ENCODE measurements at places on chromosomes 7 and 10.

- no peak for DNase-seq
These were observed 109.0 kb downstream of the ST7 start for GRCh38 chr7:117062300-117062699.

- no peak for DNase-seq
These were observed 19.7 kb downstream of the GPRIN2 start for GRCh38 chr10:46536781-46537180.

DNA sequence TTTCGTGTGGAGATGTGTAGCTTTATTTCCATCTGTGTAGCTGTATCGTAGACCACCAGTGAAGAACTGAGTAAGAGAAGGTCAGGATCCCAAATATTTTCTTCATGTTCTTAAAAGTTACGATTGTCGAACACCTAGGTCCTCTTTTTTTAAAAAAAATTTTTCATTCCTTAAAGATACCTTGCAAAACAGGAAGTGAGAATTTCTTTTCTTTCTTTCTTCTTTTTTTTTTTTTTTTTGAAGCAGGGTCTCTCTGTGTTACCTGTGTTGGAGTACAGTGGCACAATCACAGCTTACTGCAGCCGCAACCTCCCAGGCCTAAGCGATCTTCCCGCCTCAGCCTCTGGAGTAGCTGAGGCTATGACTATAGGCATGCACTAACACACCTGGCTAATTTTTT is 60.8 kb downstream of the PHTF2 start:
- DNase-seq: no peak

DNA sequence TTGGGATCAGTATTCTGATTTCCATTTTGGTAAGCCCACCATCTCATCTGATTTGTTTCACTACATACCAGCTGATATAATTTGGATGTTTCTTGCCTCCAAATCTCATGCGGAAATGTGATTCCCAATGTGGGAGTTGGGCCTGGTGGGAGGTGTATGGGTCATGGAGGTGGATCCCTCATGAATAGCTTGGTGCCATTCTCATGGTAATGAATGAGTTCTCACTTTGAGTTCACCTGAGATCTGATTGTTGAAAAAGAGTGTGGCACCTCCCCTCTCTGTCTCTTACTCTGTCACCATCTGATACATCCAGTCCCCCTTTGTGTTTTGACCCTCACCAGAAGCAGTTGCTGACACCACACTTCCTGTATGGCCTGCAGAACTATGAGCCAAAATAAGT is 347.3 kb downstream of the ARL4A start:
- DNase-seq: no peak

GRCh38 chr7:158748335-158748734 is 43.7 kb upstream of the NCAPG2 start:
- no peak for DNase-seq

GRCh38 chr7:158289761-158290523 is 297.7 kb downstream of the PTPRN2 start:
- no peak for DNase-seq

- DNase-seq: no peak
These were observed 16.0 kb downstream of the PPP1R9A start for GRCh38 chr7:94923412-94923811.

- no peak for DNase-seq
These were observed 28.4 kb upstream of the ITGA8 start for GRCh38 chr10:15748126-15748525.

GRCh38 chr7:87853237-87853864 is 22.8 kb downstream of the SLC25A40 start:
- peak; percentile 9 for DNase-seq

DNA sequence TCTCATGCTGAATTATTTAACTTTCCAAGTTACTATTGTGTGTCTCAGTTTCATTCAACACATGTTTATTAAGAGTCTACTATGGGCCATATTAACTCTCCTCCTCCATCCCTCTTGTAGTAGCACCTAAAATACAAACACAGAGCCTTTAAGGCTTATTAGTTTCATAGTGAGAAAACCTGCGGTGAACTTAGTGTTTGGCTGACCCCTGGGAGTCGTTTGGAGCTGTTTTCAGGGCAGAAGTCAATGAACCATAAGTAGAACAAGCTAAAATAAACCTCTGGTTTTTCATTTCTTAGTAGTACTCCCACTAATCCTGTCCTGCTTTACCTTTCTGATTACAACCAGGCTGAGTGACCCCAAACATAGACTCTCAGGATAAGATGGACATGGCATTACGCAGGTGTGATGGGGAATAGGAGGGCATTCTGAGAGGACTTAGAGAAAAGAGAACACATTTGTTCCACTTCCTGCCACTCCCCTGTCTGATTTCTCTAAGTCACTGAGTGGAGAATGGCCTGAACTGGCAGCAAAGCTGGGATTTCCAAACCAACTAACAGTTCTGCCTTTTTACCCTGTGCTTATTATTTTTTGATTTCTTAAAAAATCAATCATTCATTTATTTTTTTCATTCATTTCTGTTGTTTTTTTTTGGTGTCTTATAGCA is 74.5 kb downstream of the LRMDA start:
- DNase-seq: no peak

DNA sequence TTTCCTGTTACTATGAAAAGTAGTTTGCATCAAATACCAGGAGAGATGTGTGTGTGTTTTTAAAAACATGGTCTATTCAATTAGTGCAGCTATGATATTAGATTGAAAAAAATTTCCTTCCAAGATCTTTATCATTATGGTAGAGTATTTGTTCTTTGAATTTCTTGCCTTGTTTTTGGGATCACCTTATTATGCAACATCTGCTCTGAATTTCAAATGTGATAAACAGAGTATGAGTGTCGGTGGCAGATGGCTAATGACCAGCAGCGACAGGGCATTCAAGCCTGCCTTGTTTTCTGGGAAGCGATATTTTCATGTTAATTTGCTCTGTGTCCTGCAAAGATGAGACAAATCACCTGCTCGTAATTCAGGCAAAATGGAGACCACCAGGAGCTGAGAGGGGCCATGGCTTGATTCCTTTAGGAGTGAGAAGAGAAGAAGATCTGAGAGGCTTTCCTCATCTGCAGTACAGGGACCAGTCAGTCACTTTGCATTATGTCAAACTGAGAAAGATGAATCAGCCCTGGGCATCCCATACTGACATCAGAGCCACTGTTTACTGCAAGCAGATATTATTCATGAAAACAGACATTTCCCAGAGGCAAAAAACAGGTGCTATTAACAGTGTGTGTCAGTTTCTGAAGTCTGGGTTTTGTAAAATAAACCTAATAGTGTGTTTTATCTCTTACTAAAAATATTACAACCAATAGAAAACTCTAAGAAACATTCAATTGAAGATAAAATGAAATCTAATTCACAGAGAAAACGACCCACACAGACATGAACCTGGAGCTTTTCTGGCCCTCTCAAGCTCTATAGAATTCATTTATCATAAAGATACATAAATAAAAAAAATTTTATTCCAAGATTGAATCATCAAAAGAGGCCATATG is 67.6 kb downstream of the CDK6 start:
- no peak for DNase-seq

GRCh38 chr7:155785536-155785935 is 26.7 kb downstream of the SHH start:
- peak; percentile 30 for DNase-seq

DNA sequence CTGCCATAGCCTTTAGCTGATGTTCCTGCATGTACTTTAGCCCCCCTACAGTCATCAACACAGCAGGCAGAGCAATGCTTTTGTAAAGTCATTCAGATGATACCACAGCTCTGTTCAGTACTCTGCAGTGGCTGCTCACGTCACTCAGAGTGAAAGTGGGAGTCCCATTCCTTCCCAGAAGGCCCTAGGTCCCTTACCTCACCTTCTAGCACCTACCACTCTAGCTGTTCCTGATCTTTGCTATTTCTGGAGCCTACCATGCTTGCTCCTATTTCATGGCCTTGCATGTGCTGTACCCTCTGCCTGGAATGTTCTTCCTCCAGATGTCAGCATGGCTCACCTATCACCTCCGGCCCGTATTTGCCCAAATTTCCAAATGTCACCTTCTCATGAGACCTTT is 94.4 kb upstream of the PRR15 start:
- DNase-seq: no peak

DNA sequence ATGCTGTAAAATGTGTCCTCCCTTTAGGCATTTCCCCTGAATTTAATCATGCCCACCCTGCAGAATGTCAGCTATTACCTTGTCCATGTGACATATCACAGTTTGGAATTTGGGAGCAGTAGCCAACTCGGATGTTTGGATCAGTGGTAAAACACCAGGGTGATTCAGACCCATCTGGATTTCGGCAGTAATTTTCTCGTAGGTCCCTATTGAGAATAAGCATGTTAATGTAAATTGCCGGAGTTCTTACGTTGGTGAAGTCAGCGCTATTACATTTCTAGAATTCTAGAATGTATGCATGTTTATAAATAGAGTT is 44.1 kb downstream of the HGF start:
- peak; percentile 86 for DNase-seq

DNA sequence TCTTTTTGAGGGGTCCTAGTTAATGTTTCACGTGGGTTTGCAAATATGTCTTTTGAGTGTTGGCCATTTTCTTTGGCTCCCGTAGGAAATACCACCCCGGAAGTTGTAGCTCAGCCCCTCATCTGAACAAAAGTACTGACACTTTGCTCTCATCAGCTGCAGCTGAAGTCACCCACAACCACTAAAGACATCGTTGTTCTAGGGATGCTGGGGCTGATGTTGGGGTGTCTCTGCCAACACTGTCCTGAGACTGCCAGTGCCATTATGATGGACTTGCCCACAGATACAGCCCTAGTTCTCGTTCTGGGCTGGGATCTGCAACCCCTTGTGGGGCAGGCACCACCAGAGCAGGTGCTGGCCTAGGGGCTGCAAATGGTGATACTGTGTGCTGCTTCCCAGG is 82.6 kb upstream of the ARHGAP21 start:
- DNase-seq: no peak

DNA sequence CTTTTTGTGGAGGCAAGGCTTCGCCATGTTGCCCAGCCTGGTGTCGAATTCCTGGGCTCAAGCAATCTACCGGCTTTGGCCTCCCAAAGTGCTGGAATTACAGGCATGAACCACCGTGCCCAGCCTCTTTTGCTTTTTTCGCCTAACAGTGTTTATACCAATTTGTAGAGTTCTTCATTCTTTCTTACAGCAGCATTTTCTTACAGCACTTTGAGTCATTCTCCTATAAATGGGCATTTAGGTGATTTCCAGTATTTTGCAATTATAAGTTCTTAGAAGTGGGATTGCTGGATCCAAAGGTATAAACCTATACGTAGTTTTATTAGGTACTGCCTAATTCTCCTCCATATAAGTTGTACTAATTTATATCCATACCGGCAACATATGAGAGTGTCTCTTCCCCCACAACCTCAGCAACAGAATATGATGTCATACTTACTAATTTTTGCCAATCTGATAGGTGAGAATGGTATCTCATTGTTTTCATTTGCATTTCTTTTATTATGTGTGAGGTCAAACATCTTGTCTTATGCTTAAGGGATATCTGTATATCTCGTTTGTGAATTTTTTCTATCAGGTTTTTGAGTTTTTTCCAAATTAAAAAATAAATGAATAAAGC is 39.1 kb downstream of the SUFU start:
- peak; percentile 10 for DNase-seq

GRCh38 chr7:100719523-100720278 is 567 bp upstream of the EPO start:
- peak; percentile 44 for DNase-seq

DNA sequence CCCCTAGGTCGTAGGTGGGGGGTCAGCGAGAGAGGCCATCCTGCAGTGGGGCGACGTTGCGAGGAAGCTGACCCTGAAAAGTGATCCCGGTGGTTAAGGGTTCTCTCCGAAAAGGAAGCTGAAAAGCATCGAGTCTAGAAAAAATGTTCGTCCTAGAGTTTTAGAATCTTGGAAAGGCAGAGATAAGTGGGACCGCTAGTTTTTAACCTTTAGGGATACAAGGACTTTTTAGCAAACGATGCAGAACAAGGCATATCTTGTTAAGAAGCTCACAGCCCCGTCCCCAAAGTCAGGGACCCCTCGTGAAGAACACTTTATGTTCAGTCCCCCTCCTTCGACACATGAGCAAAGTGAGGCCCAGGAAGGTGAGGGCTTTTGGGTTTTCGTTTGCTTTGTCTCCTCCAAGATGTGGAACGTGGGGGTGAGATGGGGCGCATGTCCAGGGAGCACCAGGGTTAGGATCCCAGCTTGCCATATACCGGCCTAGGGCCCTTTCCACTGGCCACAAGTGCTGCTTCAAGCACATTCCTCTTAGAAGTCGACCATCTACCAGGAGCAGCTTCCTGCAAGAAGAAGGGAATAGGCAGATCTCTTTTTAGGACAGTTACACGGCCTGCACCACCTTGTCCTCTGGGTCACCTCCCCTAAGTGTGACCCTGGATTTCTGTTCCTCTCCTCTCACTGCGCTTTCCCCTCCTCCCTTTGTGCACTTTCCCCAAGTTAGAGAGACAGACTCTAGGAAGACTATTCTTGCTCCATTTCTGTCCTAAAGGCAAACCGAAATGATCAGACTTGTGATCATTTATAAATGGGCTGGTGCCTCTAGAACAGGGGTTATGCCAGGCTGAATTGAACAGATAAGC is 969 bp downstream of the SLC35G1 start:
- no peak for DNase-seq

DNA sequence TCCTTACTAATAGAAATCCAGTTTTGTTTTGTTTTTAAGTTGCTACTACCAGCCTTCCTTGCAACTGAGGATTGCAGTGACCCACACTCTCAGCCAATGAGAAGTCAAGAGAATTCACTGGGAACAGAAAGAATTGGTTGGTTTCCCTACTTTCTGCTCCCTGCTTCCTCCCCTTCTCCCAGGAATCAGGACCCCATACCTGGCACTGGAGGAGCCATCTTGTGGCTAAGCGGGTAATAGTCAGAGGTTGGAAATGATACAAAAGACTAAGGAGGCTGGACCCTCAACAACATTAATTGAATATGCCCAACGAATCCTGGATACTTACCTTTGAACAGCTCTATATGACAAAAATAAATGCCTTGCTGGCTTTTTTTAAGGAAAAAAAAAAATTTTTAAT is 6.3 kb downstream of the TMEM176A start:
- no peak for DNase-seq

- no peak for DNase-seq
These were observed 17.8 kb downstream of the KCP start for GRCh38 chr7:128892521-128893250.

- DNase-seq: peak; percentile 59
These were observed 86.8 kb downstream of the ANKRD7 start for GRCh38 chr7:118311121-118311836.

- no peak for DNase-seq
These were observed 121.7 kb upstream of the CSTF2T start for GRCh38 chr10:51821045-51821444.

DNA sequence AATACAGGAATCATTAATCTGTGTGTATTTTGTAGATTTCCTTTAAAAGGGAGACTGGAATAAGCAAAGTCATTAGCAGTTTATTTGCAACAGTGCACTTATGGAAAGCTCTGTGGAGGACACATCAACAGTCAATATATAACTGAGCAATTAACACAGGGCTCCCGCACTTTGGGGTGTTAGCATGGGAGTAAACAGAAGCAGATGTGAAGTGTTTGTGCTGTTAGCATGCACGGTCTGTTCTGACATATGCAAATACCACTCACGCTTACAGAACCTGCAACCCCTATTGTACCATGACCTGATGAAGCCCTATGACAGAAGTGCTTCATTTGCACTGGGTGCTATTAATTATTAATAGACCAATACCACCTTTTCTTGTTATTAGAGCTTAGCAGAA is 118.9 kb downstream of the PPP1R3A start:
- DNase-seq: no peak

Measured in astrocyte of the spinal cord (primary cell).